ENCODE measurements at places on chromosomes 12 and 14.

GRCh38 chr14:68522510-68523325 lies 270.1 kb downstream of the ZFP36L1 start:
- DNase-seq = no peak

- DNase-seq = peak; percentile 48
Measured at GRCh38 chr12:57175428-57176138, 28.2 kb upstream of the LRP1-AS start.

DNA sequence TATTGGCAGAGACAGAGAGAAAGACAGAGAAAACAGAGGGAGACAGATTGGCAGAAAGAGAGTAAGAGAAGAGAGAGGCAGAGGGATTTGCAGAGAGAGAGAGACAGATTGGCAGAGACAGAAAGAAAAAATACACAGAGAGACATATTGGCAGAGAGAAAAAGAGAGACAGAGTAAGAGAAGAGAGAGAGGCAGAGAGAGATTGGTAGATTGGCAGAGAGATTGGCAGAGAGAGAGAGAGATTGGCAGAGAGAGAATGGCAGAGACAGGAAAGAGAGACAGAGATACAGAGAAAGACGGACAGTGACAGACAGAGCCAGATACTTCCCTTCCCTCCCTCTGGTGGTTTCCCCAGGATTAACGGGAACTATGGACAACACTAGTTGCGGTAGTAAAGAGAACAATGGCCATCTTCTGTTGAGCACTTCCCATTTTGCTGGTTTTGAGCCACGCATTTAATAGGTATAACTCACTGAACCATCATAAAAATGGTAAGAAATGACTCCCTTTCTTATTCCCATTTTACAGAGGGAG lies 2.6 kb upstream of the NOS1 start:
- no peak for DNase-seq

DNA sequence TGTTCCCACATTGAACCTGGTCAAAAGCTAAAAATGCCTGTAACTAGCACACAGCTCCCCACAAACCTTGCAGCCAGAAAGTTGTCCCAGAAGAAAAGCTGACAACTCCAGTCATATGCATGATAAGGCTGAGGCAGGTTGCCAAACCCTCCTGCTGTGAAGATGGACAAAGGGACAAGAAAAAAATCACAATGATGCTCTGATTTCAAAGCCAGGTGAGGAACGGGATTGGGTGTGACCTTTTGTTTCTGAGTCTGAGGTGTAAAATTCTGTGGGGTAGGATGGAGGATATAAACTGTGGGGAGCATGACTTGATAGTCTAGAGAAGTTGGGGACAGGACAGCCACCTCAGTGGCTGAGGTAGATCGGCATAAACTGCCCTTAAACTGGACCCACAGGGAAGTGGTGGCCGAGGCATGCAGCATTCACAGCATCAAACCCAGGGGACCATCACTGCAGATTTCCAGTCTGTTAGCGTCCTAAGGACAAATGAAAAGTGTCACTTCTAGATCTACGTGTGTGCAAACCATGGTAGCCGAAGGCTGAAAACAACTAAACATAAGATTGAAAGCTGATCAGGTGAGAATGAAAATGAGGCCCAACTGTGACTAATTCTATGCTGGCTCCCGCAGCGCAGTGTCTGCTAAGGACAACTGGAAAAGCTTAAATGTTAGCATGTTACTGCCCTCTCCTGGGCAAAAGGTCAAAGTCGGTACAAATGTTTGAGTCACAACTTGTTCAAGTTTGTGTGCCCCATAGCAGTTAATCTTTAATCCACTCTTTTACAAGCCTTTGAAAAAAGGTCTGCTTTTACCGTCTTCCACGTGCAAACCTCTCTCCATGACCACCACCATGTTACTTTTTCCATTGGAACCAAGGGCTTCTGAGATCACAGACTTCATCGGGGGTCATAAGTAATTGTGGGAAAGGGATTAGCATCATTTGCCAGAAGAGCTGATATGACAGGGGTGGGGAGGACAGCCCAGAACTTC lies 39.8 kb downstream of the GRIN2B start:
- no peak for DNase-seq

GRCh38 chr12:123444092-123445026 lies 7.9 kb upstream of the RILPL2 start:
- no peak for DNase-seq

DNA sequence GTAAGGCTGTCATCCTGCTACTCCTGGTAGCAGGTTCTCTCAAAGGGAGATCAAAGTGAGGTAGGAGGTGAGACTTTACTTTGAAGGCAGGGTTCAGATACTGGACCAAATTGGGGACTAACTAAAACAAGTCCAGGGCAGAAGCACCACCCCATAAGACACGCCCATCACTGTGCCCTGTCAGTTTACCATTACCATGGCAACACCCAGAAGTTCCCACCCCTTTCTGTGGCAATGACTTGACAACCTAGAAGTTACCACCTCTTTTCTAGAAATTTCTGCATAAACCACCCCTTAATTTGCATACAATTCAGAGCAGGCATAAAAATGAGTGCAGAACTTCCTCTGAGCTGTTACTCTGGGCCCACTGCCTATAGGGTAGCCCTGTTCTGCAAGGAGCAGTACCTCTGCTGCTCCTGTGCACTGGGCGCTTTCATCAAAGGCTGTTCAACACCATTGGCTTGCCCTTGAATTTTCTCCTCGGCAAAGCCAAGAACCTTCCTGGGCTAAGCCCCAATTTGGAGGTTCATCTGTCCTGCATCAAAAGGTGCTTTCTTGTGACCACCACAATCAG lies 64.8 kb upstream of the MAX start:
- no peak for DNase-seq

DNA sequence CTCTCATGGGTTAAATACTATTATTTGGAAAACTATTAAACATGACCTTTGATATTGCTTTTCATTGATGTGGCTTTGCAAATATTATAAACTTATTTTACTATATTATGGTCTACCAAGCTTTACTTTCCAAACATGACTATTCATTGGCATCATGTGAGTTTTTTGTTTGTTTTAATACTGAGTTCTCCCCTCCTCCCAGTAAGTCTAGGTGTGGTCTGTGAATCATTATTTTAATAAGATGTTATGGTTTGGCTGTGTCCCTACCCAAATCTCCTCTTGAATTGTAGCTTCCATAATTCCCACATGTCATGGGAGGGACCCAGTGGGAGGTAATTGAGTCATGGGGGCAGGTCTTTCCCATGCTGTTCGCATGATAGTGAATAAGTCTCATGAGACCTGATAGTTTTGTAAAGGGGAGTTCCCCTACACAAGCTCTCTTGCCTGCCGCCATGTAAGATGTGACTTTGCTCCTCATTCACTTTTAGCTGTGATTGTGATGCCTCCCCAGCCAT lies 80.0 kb downstream of the BORCS5 start:
- no peak for DNase-seq

DNA sequence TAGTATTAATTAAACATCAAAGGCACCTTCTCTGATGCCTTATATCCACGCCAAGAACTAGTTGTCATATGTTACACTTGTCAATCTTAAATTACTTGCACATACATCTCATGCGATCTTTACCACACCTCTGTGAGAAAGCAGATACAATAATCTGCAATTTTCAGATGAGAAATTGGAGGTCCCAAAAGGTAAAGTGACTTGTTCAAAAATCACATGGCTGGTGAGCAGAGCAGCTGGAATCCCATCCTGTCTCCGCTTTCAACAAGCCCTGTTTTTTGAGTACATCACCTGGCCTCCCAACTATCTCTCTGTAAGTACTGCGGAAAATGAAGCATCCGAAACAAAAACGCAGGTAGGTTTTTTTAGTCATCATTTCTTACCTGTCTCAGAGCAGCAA lies 203.4 kb upstream of the FOXN3 start:
- no peak for DNase-seq

GRCh38 chr12:121060149-121061001 lies 21.3 kb upstream of the OASL start:
- DNase-seq = peak; percentile 41

DNA sequence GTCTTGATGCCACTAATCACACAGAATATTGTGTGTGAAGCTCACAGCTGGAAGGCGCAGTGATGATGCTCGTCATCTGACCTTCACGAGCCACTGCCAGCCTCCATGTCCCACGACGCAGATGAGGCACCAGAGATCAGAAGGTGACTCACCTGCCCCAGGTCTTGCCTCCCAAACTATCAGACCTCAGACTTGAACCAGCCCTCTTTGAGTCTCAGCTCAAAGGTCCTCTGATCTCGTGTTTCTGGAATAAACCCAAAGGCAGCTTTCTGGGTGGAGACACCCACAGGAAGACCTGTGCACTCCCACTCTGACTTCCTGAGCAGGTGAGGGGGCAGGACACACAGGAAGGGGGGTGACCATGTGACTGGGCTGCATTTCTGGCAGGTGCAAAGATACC lies 19.6 kb upstream of the CHGA start:
- no peak for DNase-seq

GRCh38 chr14:63730659-63731058 lies 2.8 kb upstream of the SGPP1 start:
- DNase-seq = no peak

DNA sequence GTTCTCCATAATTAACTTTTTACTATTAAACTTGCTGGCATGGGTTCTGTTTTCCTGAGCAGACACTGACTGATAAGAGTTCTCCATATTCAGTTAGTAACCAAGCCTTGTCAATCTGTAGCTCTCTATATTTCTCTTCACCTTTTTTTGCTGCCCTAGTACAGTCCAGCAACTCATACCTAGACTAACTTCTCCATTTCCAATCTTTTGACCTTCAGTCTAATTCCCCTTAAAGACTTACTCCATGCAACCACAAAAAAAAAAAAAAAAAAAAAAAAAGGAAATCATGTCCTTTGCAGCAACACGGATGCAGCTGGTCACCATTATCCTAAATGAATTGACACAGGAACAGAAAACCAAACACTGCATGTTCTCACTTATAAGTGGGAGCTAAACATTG lies 125.7 kb upstream of the KRAS start:
- no peak for DNase-seq

DNA sequence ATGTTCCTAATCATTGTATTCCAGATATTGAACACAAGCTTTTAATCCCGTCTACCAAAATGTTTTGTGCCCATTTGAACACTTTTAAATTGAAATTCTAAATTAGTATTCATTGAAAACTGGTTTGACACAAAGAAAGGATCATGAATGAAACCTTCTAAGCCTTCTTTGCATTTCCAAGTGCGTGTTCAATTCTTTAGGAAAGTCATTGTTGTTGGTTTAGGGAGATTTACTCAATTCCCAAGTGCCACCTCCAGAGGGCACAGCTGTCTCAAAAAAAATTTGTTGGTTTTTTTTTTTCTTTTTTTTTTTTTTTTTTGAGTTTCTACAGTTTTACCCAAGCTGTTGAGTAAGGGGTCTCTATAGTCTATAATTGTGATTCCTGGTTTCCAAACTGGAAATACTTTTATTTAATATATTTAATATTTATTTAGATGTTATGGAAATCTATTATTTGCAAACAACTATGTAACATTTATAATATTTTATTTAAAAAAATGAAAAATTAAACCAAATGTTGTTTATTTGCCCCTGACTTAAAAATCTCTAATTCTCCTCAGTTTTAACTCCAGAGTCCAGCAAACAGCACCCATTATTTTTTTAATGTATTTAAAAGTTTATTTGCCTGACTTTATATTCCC lies 79.9 kb downstream of the NEDD1 start:
- no peak for DNase-seq
